Ecto neural progenitor cell (in vitro differentiated cells): ENCODE measurements at places on chromosomes 1 and 21.

DNA sequence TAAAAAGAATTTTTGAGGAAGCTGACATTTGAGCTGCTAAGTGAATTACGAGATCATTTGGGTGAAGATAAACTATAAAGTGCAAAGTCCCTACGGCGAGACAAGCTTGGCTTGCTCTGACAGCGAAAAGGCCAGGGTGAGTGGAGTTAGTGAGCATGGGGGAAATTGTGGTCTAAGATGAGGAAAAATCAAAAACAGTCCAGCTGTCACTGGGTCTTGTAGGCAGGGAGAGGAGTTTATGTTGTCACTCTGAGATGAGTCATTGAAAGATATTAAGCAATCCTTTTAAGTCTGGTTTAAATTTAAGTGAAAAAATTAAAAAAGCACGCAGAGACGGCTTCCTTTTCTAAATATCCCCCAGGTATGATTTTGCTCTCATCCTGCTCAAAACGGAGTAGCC, 601.9 kb downstream of the MRPL39 start:
- DNase-seq = no peak

- DNase-seq = no peak
Observed at GRCh38 chr1:58746757-58747156, 37.1 kb downstream of the JUN start.

DNA sequence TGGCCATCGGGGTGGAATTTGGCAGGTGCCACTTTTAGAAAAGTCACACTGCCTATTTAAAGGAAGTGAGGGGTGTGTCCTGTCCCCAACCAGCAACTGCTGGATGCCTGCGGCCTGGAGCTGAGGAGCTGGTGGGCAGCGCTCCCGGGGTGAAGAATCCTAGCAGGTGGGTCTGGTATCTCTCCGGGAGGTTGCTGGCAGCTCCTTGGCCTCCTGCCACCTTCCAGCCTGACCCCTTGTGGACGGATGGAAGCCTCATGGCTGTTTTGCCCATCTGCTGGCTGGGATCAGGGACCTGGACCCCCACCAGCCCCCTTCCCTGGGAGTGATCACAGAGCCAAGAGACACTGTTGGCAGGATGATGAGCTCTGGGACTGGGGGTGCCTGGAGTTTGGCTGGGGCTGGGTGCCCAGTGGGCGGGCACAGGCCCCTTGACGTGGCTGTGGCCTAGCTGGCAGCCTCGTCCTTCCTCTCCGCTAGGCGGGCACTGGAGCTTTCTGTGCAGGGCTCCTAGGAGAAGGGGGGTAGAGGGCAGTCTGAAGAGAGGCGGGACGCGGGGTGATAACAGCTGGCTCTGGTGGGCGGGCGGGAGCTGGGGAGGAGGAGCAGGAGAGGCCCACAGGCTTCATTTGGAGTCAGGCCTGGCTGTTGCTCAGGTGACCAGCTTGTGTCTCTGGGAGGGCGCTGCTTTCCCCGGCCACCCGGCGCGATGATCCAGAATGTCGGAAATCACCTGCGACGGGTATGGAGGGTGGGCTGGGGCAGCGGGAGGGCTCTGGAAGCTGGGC, at the start of gene ACOT11:
ACOT11 (plus strand) TSS at position 628 of the 788 bp plus-strand sequence; CDS start at position 710, 82 bp downstream.
- DNase-seq = peak; percentile 62

DNA sequence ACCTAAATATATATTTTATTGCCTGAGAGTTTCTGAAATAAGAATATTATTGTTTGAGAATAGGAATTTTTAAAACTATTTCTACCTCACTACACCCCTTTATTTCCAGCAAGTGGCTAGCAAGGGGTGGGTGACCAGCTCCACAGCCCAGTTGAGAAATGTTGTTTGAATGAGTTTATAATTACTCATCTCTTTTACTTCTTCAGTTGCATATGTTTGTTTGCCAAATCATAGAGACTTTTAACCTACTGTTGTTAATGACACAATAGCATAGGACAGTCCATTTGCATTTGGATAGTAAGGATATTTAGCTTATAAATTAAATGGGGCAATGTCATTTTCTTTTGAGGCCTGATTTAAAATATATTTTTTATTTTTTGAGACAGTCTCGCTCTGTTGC, 127.8 kb downstream of the NRDC start:
- no peak for DNase-seq

GRCh38 chr1:4323309-4323708, 331.1 kb upstream of the AJAP1 start:
- no peak for DNase-seq

- DNase-seq = no peak
Observed at GRCh38 chr1:217322834-217323233, 308.1 kb downstream of the GPATCH2 start.

- DNase-seq = peak; percentile 77
Observed at GRCh38 chr1:210726621-210727020, 397.9 kb downstream of the HHAT start.

DNA sequence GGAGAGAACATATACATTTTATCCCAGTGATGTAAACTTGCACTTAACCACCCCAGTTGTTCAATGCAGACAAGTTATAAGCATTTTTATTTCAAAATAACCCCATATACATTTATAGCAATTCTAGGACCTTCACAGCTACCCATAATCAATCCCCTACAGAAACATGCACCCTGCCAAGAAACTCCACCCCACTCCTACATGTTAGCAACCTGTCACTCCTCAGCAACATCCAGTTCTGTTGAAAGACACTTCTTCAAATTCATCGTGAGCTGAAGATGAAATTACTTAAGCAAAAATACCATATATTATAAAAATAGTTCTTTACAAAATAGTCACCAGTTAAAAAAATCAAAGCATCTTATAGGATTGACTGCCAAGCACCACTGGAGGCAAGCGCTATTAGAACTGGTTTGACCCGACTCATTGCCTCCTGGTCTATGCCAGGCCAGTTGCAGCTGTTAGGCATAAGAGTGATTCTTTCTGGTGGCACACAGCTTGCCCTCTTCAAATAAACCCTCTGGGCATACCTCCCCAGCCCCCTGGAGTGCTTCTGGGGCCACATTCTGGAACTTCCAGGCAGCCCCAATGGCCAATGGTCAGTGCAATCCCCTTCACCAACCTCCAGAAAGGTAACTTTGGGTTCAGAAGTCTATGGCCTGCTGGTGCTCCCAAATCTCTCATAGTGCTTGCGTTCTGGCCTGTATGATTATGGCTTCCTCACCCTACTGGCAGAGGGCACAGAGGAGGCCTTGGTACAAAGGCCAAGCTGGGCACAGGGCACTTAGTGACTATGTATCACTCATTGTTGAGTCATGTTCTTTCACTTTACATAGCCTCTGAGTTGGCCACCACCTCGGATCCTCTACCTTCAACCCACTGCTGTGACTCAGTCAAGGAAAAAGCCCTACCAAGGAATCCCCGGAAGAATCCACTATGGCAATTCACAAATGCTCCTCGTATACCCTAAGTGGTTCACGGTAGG, 72.2 kb upstream of the RALGPS2 start:
- no peak for DNase-seq

GRCh38 chr1:205088341-205088740, 4.1 kb upstream of the TMEM81 start:
- no peak for DNase-seq
